ENCODE measurements at places on chromosomes 3 and 15.

GRCh38 chr3:50322386-50323091 lies at the start of gene HYAL2:
Gene HYAL2 (minus strand): TSS chr3:50322745. CDS start chr3:50320489, 2,256 bp downstream.
- DNase-seq, result no peak

- DNase-seq, result no peak
These were observed 18.3 kb upstream of the GASK1A start for GRCh38 chr3:42960786-42961185.

DNA sequence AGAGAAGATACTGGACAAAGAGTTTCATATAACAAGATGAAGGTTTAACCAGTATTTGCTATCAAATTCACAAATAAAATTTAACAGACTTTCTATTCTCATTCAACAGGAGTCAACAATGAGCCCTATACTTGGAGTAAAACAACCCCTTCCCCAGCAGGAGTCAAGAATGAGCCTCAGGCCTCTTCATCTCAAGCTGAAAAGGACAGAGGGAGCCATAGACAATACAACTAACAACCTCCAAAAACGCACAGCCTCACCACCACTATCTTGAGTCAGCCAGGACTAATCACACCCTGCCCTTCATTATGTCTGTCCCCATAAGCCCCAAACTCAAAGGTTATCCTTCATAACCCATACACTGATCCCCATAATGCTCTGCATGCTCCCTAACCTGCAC lies 36.4 kb downstream of the ETFA start:
- DNase-seq, result no peak

- no peak for DNase-seq
These were observed 10.5 kb downstream of the PTX3 start for GRCh38 chr3:157447026-157447694.

DNA sequence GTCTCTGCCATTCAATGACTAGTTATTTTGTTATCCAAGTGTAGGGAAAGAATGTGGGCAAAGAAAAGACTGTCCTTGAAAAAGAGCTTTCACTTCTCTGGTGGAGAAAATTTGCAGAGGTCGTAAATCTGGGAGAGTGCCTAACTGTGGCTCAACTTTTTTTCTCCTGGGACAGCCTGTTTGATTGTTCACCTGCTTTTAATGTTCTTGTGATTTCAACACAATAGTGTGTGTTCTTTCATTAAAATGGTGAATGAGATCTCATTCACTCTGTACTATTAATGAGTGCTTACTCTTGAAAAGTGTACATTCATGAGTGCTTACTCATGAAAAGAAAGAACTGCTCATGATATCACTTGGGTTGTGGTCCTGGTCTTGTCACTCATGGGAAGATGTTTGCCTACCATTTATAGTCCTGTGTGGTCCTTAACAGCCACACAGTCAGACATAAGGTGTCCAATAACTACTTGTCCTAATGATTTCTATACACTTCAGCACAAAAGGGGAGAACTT lies 567.3 kb downstream of the GRM7 start:
- no peak for DNase-seq

DNA sequence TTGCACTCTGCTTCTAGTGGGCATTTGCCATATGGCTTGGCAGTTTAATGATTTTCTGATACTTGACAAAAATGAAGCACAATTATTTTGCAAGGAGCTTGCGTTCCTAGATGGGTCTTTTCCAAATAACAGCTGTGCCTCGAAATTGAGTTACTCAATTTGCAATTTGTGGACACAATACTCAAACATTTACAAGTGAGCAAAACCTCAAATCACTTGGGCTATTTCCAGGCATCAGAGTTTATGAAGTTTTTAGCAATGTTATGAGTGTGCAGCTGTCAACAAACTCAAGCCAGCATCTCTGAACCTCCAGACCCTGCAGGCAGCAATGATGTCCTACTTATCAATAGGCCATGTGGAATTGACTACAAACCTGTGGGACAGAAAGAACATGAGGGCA lies 41.3 kb downstream of the NMNAT3 start:
- DNase-seq, result no peak

GRCh38 chr3:79052054-79052681 lies 715.6 kb downstream of the ROBO1 start:
- no peak for DNase-seq

DNA sequence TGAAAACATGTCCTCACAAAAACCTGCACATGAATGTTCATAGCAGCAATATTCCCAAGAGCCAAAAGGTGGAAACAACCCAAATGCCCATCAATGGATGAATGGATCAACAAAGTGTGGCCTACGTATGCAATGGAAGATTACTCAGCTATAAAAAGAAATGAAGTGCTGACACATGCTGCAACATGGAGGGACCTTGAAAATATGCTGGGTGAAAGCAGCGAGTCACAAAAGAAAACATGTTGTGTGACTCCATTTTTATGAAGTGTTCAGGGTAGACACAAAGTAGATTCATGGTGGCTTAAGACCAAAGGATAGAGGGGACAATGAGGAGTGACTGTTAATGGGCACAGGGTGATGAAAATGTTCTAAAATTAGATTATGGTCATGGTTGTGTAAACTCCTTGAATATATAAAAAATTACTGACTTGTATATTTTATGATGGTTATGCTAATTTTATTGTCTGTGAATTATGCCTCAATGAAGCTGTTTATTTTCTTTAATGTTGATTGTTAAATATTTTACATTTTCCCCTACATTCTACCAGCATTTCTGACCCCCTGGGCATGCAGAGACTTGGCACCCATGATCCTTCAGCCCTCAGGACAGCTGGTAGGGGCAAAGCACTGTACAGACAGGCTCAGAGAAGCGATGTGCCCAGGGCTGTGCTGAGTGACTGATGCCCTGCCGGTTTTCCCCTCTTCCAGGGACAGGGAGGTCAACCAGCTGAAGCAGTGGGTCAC lies 37.8 kb downstream of the CFAP100 start:
- no peak for DNase-seq

GRCh38 chr15:35448294-35448693 lies 97.7 kb downstream of the DPH6 start:
- DNase-seq, result no peak

DNA sequence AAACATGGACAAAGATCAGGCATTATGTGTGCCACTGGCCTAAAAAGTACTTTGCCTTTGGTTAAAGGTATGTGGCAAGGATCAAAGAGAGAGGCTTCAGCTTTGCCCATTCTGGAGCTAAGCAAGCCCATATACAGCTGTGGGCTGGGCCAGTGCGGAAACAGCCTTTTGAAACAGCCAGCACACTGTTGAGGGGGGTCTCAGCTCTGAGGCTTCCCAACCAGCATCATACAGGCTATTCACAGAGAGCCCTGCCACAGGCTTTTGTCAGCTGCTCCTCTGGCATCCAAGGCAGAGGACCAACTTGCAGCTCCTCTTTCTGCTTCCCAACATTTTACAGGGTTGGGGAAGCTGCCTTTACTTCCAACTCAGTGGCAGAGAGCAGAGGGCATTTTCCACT lies 63.2 kb upstream of the FOXB1 start:
- no peak for DNase-seq

DNA sequence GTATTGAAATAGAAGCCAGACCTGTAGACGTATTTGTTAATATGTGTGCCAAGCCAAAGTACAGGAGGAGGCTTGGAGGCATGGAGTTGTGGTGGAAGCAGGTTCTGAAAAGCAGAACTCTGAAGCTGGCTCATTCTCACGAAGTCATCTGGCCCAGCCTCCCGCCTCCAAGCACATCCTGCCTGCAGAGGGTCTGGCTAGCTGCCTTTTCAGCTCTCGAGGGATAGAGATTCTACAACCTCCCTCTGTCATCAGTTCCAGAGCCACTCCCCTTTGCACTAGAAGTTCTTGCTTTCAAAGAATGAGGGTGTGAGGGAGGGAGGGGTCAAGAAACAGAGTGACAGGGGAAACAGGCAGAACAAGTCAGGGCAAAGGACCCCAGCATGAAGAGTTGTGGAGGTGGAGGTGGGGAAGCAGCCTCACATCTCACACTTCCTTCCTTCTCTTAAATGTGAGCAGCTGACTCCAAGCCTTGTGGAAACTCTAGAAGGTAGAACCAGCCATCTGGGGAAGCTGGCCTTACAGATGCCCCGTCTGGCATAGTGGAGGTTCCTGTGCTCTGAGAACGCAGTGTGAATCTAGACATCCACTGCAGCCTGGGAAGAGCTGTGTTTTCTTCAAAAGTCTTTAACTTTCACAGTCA lies 95.3 kb downstream of the SLC49A4 start:
- no peak for DNase-seq

DNA sequence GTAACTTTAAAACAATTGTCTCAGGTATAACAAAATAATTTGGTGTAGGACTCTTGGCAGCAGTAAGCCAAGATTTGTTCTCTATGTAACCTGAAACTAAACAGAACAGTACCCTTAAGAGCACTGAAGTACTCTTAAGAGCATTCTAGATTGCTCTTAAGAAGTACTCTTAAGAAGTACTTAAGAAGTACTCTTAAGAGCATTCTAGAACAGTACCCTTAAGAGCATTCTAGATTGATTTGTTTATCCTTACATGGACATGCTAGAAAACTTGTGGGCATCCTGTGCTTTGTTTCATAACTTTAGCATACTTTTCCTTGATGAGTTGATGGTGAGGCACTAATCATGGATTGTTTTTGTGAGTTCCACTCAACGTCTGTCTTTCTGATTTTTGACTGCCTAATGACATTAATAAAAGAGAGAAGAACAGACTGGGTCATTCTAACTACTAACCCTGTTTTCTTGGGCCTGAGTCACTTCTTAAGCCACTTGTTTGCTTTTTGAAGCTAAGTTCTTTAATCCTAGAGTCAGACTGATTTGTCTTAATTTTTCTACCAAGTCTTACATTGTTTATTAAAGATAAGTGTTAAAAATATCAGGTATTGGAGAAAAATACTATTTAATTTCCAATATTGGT lies 57.2 kb upstream of the UTS2B start:
- no peak for DNase-seq

All from activated gamma-delta T cell treated with anti-CD3 and anti-CD28 coated beads, Interleukin-2, amount 50 U/mL, for 16 hours (primary cell).